Amniotic epithelial cell (primary cell): ENCODE measurements at places on chromosomes 3 and 15.

- no peak for DNase-seq
Observed at GRCh38 chr15:47390208-47390765, 327.0 kb upstream of the SEMA6D start.

GRCh38 chr15:78536134-78536533 lies 4.1 kb upstream of the PSMA4 start:
- DNase-seq: peak; percentile 13

GRCh38 chr3:193842029-193842798 lies 249.2 kb downstream of the OPA1 start:
- DNase-seq: no peak

DNA sequence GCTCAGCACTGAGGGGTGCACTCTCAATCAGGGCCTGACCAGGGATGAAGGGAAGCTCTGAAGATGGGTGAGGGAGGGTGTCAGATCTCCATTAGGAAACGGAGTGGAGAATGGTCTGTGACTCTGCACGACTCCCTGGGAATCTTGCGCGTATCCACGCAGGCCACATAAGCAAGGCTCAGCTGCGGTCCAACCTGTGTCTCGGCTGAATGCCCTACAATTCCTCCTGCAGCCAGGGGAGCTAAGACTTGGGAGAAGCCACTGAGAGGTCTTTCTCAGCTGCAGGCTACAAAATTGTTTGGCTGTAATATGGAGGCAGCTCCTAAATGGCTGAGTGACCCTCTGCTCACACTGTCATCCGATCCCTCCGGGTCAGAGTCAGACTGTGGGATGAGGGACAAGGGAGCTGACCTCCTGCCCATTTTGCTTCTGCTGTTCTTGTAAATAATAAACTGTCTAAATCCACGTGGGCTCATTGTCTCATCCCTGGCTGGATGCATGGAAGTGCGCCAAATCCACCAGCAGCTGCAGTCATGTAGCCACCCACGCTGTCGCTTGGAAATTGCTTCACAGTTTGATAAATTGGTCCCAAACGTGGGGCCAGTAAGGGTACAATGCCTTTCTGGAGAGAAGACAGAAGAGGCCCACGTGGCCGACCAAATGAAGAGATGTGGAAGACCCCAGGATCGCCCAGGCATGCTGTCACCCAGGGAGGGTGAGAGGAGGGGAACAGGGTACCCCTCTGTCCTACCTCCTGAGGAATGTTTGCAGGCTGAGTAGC lies 30.5 kb downstream of the ALS2CL start:
- peak; percentile 26 for DNase-seq

DNA sequence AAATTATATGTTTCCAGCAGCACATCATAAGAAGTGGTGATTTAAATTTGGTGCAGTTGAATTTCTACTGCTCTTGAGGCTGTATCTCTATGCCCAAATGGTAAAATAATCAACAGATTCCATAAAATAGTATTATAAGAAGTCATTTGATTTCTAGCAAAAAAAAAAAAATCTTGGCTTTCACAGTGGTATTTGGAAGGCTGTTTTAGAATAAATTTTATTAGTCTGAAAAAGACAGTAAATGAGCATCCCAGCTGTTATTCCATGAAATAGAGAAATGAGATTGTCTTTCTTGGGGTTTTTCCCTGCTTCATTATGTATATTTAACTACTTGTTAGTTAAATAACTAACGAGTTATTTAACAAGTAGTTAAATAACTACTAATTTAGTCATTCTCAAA lies 156.0 kb upstream of the ABI3BP start:
- DNase-seq: no peak

DNA sequence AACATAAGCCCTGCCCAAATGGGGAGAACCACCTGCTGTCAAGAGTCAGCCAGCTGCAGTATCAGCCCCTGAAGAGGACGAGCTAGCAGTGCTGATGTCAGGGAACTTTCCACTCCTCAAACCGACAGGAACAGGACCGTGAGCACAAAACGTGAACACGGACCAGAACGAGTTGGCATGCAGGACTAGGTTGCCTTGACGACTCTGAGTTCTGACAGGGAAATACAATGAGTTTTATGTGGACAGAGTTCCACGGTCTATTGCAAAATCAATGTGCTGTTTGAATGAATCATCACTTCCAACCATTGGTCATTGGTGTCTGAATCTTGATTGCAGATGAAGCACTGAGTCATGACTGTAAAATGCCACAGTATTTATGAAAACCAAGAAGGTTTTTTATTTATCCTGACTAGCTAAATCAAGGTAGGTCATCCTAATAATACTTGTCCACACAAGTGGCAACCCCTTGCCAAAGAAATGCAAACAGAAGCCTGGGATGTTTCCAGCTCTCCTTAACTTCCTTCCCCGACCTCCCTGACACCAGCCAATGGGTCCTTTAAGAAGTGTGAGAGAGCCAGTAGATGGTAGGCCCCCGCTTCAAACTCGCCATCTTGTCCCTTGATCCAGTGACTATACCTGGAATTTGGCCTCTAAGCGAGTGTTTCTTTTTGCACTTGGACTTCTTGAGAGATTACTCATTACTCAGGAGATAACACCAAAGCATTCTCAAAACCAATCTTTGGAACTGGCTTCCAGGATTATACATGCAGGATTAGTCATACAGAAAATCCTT lies 119.6 kb downstream of the ASB7 start:
- DNase-seq: peak; percentile 100

DNA sequence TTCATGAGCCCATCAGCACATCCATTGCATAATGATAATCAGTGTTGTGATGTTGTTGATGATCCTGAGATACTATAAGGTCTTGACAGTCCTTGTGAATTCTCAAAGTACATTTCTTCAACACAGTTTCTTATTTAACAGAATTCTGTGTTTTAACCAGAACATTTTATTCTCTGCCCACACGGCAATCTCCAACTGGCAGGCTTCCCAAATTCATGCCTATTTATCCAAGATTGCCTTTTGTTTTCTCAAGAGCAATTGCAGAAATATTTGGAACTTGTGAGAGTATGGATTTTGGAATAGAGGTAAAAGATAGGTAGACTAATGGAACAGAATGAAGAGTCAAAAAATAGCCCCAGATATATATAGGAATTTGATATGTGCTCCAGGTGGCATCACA lies 116.0 kb downstream of the UACA start:
- DNase-seq: no peak

DNA sequence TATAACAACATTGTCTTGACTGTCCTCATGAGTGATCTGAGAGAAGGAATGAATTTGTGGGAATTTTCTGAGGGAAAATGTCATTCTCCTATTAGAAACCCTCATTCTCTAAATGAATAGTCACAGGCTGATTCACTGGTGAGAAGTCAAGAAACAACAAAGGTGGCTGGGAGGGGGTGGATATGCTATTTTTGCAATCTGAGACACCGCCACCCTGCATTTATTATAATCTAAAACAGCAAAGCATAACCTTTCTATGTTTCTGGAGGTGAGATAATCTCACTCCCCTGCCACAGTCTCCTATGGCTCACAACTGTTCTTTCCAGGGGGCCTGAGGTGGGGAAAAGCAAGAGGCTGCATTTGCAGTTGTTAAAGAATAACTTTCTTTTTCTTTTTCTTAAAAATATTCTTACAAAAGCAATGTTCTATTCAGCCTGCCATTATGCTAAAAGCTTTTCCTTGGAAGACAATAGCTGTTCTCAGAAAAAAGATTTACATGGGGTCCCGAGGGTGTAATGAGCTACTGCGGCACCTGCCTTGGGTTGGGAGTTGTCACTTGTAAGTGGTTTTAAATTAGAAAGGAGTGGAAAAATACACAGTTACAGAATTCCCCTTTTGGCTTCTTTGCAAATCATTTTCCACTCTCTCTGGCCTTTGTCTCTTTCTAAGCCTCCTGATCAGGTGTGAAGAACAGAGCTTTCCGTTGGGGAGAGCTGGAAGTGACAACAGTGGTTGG lies 220.9 kb downstream of the AGBL1 start:
- no peak for DNase-seq

- DNase-seq: no peak
Observed at GRCh38 chr3:124510290-124510689, 220.0 kb upstream of the UMPS start.

- no peak for DNase-seq
Observed at GRCh38 chr3:194000100-194000499, 135.8 kb upstream of the HES1 start.

GRCh38 chr3:9878700-9879099 lies 1.4 kb downstream of the CIDEC start:
- DNase-seq: no peak

GRCh38 chr3:135000465-135000864 lies 205.4 kb downstream of the EPHB1 start:
- DNase-seq: no peak

DNA sequence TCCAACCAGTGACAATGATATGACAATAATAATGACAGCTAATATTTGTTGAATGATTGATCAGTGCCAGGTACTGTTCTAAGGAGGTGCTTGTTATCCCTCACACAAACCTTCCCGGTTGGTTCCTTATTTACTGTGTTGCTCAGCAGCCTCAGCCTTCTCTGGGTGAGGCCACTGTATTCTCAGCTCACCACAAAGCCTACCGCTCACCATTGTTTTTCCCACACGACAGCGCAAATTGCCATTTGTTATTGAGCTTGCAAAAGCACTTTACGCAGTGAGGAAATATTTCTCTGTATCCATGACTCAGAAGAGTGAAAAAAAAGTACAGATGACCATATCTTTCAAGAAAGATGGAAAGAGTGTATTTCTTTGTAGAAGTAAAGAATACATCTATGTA lies 49.5 kb upstream of the PDZRN3 start:
- peak; percentile 95 for DNase-seq

DNA sequence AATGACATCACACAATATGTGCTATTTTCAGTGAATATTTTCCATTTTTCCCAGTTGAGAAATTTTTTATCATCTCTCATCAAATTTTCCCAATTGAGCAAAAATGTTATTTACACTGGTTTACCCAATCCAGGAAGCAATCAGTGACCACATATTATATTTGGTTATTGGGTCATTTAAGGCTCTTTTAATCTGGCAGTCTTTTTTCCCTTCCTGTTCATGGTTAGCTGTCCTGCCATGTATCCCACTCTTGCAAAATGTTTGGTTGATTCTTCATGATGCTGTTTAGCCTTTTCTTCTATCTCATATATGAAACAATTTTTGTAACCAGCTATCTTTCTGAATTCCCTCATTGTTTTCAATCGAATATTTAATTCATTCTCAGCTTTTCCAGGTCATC lies 626.0 kb downstream of the RBMS3 start:
- peak; percentile 26 for DNase-seq

DNA sequence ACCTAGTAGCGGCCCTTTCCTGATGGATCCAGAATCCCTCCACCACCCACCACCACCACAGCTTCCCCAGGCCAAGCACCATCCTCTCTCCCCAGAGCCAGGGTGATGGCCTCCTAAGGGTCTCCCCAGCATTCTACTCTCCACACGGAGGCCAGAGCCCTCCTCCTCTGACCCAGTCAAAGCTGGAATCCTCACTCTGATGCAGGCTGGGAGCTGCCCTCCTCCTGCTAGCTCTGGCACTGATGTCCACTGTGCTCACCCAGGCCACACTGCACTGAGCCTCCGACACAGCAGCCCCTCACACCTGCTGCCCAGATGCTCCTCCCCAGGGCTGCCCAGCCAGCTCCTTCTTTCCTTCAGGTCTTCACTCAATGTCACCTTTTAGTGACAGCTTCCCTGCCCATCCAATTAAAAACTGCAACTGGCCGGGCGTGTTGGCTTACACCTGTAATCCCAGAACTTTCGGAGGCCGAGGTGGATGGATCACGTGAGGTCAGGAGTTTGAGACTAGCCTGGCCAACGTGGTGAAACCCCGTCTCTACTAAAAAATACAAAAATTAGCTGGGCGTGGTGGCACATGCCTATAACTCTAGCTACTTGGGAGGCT lies 21.0 kb downstream of the XXYLT1 start:
- DNase-seq: no peak

DNA sequence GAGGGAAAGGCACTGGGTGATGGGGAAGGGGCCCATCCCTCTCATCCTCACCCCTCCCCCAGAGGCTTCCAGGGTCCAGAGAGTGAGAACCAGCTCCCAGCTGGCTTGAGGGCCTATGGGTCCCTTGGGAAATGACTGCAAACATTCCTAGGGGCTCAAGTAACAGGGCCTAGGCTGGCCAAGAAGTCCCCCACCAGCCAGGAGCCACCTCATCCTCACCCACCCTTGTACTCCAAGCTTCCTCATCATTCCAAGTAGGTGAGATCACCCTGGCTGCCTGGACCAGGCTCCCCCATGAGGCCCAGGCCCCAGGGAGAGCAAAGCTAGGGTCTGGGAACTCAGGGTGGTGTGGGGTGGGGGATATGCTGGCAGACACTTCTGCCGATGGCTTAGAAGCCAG lies 14.8 kb downstream of the LOXL1 start:
- DNase-seq: peak; percentile 81

DNA sequence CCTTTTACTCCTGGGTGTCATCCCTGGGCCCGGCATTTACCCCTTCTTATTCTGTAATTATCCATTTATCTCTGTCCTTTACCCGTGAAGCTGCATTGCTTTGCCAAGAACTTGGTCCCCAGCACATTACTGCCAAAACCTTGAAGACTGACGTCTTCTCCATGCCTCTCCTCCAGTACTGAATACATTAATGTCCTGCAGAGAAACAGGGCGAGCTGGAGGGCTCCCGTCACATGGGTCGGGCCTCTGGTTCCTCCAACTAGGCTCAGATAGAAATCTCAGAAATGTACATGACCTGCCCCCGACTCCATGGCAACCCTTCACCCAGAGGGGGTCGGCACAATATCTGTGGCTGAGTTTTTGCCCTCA lies 445 bp downstream of the EFCAB12 start:
- no peak for DNase-seq

- peak; percentile 89 for DNase-seq
Observed at GRCh38 chr3:11185564-11186317, 31.4 kb downstream of the HRH1 start.

DNA sequence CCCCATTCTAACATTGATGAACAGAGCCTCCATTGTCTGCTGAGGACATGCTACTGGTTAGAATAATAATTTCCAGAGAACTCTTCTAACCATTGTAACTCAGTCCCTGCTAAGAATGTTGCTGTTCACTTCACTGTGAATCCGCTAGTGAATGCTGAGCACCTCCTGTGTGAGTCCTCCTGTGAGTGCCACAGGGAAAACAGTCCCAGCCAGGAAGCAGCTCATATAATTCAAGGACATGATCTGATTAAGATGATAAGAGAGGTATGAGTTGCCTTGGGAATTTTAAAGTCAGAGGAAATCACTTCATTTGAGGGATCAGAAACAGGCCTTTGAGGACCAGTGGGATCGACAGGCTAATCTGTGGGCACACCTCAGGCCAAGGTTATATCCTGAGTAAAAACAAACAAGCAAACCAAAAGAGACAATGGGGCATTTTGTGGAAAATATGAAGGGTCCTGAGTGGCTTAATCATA lies 33.9 kb upstream of the GPR160 start:
- DNase-seq: no peak

- DNase-seq: no peak
Observed at GRCh38 chr15:75228787-75229186, 27.1 kb downstream of the C15orf39 start.

DNA sequence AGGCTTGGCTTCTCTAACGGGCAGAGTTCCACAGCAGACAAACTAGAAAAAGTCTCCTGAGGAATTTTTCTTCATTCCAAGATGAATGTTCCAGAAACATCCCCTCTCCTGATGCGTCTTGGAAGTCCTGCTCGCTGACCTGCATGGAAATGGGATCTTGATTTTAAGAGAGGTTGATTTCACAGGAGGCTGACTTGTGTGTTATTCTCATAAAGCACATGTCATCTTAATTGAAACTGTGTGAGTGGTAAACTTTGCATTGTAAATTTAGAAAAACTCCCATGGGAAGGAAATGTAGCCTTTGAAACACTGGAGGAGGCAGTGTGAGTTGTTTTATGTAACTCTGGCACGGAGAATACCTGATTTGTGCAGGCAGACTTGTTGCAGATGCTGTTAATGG lies 337.8 kb upstream of the NR2E3 start:
- no peak for DNase-seq

- DNase-seq: no peak
Observed at GRCh38 chr3:27699067-27699466, 23.1 kb downstream of the EOMES start.
